RCC 7860 (cell line): ENCODE measurements at places on chromosomes 12 and 14.

DNA sequence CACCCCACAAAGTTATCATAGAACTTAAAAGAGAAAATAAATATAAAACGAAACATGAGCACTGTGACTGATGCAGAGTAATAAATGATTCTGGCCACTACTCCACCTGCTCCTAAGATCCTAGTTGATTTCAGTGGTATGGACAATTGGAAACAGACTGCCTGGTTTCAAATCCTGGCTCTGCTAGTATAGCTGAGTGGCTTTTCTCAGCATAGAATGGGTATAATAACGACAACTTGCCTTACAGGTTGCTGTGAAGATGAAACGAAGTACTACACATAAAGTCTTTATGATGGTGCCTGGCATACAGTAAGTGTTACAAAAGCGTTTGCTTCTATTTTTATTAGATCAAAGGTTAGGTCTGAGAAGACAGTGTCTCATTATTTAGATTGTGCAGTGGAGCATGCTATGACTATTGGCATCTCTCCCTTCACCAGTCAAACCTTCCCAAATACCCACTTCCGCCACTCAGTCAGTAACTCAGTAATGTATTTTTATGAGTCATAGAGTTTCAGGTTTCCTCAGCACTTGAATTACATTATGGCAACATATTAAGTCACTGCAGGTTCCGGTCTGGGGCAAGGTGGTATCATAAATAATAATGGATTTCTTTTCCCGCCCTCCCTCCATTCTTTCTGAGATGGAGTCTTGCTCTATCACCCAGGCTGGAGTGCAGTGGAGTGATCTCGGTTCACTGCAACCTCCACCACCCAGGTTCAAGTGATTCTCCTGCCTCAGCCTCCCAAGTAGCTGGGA is 29.7 kb upstream of the NR2C1 start:
- DNase-seq: peak; percentile 97

- no peak for DNase-seq
These were observed 1.5 kb upstream of the FBRSL1 start for GRCh38 chr12:132488127-132489077.

- peak; percentile 50 for DNase-seq
These were observed 46.0 kb downstream of the SH2B3 start for GRCh38 chr12:111451649-111452129.

DNA sequence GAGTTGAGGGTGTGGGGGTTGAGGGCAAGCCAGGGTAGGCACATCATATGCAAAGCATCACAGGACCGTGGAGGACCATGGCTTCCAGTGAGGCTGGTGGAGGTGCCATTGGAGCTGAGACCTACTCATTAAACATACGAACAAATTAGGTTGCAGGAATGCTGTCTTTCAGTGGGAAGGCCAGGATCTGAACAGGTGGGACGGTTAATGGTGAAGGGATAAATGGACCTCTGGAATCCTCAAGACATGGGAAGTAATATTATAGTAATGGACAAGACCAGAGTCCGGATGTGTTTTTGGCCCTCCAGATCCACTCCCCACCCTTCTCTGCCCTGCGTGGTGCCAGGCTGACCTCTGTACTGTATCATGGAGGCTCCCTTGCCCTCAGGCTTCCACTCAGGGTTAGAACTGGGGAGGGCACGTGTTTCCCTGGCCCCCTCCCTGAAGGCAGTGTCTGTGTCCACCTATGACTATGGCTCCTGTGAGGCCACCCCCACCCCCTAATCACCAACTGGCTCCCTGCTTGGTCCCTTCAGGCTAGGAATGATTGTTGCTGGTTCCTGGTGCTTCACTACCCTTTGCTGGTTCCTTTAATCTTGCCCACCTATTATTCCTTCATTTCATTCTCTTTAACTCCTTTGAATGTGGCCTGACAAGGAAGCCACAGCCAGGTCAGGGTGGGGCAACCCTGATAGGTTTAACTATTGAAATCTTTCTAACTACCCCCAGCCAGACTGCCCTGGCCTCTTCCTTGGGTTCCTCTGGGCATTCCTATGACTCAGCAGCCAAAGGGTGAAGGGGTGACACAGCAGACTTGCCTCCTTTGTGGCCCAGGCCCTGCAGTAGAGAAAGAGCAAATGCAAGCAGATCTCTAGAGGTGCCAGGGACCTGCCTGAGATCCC is 10.7 kb downstream of the DHRS2 start:
- peak; percentile 10 for DNase-seq

- DNase-seq: no peak
These were observed 168.7 kb upstream of the PDZRN4 start for GRCh38 chr12:41019461-41019860.

DNA sequence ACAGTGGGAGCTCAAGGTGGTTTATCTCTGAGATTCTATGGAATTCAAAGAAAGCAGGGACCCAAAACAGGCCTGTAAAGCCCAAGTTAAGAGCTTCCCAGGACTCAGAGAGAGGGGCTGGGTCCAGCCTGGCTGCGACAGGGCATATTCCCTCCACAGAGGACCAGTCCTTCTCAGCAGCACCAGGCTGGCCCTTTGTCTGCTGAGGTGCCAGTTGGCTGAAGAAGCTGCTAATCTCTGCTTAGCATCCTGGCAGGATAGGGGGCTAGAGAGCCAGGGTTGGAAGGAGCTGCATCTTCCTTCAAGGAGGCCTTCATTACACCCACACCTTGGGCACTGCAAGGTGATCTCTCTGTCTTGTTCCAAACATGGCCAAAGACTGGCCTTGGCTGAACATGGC is 68.3 kb upstream of the TUNAR start:
- DNase-seq: no peak

- no peak for DNase-seq
These were observed 87.8 kb downstream of the KNTC1 start for GRCh38 chr12:122614839-122615238.

- no peak for DNase-seq
These were observed 18.1 kb downstream of the JAG2 start for GRCh38 chr14:105150368-105151083.

DNA sequence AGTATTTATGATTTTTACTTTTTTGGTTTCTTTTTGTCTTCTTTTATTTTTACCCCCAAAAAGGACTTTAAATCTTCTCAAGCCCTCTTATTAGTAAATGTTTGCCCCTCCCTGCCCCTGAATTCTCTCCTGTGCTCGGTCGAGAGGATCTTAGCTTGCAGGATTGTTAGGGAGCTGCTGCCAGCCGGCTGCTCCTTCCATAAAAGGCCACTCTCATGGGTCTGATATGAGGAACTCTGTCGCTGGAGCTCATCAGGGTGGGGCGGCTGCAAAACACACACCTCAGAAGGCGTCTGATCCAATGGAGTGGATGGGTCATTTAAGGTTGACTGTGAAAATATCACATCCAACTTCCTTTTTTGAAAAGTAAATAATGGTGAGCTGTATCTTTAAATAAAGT is 8.5 kb downstream of the LTBR start:
- no peak for DNase-seq

DNA sequence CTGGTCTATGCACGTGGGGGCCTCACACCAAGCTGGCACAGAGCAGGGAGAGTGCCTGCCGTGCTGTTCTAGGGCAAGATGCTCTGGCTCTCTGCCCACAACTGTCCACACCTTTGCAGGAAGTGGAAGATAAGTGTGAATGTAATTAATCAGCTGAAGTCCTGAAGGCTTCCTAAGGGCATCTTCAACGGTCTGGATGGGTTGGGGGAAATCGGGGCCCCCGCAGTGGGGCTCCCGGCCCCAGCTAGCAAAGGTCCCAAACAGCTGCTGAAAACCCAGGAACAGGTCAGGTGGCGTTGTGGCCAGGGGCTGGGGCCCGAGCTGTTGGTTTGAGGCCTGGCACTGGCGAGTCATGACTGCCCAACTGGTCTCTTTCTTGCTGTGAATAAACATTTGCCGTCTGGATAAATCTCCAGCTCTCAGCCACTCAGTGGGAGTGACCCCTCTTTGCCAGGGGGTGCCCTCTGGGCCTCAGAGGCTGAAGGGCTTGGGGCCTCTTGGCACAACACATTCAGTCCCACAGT is 6.7 kb upstream of the SLC25A29 start:
- no peak for DNase-seq

DNA sequence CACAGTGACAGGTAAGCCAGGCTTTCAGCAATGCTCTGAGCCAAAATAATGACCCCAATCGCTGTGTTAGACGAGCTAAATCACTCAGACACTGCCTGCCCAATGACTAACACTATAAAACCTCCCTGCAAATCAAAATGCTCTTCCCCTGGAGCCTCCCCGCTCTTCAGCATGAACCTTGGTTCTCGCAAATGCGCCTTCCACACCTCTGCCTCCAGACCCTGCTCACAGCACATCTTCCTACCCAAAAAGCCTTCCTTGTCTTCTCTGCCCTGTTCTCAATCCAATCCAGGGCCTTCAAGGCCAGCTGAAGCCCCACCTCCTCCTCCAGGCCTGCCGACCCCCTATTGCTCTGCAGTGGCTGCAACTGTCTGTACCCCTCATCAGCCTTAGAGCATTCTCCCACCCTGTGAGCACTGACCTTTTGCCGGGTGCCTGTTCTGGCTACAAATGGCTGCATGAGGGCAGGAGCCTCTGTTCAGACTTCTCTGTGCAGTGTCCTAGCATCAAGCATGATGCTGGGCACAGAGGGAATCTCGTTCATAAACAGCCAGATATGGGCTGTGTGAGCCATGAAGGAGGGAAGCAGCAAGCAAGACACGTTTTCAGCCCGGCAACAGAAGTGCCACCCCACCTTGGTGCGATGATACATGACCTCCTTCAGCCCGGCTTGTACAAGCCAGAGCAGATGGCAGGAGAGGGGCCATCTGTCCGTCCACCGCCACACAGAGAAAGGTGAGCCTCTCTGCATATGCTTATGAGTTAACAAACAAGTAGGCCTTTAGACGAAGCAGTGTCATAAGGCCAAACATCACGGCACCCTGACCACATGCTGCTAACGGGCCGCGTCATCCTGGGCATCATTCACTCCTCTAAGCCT is 64.5 kb upstream of the DDX11 start:
- DNase-seq: no peak

DNA sequence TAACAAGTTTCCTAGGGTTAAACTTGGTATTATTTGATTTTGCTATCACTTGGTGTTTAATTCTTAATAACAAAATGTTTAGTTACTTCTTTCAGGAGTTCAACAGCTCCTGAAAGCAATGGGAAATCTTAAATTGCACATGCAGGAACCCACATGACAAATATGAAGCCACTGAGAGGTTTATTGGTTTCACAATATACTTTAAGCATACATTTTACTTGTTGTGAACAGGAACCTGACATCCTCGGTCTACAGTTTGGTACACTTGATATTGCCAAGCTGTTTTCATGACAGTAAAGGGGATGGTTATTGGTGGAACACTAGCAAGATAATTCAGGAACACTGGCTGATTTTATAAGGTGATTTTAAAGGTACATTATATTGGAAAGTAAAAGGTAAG is 46.2 kb downstream of the SLC38A1 start:
- no peak for DNase-seq

DNA sequence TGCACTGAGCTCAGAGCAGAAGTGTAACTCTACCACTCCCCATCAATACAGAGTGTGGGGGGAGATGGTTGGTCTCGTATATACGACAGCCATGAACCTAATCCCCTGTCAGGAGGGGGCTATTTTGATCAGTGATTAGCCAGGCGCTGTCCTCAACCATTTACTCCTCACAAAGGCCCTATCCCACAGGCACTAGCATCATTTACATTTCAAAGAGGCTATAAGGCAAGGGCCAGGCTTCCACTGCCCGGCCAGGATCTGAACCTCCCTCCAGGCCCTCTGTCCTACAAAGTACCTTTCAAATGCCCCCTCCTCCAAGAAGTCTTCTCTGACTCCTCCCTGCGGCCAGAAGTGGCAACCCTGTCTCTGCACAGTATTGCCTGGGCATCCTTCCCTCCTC is 74.7 kb downstream of the ITPK1 start:
- DNase-seq: no peak

- DNase-seq: no peak
These were observed 2.9 kb upstream of the CMAS start for GRCh38 chr12:22042976-22043669.

- no peak for DNase-seq
These were observed 90.9 kb upstream of the DCN start for GRCh38 chr12:91273560-91273959.

DNA sequence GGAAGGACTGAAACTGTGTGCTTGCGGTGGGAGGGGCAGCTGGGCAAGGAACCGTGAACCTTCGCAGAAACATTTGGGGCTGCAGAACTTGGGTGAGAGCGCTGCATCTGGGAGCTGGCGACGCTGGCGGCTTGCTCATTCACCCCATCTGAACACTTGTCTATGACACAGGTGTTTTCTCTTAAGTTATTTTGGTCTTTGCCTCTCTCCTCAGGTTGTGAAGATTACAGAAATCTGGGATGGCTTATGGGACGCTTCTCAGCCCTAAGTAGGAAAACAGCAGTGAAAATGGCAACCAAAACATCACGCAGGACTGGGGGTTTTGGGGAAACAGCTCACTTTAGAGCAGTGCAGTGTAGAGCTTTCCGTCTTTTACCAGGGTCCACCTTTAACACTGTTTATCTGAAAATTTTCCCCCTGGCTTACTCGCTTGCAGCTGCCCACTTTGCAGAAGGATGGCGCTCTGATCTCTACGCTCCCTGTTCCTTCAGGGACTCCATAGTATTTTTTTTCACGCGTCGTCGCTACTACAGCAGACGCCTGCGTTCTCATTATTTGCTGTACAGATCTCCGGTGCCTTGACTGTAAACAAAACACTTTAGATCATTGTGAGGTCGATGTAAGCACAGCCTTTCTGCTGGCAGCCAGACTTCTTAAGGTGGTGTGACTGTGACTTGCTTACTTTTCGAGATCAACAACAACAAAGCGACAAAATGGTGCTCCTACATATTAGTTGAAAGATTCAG is 2.7 kb upstream of the CDKN1B start:
- DNase-seq: no peak

GRCh38 chr12:71300772-71301675 is 138.6 kb upstream of the LGR5 start:
- no peak for DNase-seq

DNA sequence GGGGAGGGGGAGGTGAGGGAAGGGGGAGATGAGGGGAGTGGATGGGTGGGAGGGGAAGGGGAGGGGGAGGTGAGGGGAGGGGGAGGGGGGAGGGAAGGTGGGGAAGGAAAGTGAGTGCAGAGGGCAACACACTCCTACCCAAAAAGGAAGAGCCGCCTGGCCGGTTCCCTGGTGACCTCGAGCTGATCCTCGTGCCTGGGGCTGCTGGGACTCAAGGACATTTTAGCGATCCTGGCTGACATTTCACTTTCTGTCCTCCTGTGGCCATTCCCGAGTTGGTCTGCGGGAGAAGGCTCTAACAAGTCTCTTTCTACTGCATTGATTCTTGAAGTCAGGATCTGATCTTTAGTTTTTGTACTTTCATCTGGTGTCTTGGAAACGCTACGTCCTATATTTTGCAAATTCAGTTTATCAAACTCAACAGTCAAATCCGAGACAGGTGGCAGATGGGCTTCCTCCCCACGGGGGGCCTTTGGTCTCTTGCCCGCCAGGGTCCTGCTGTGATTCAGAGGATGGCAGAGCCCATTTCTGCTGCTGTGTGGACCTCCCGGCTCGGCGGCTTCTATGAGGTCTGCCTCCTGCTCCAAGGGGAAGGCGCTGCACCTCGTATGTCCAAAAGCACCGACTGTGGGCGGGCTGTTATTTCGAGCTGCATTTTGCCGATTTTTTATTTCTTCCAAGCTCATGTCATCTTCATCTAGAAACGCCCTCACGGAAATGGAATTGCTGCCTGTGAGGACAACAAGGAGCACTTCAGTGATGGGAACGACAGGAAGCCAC is 19.1 kb downstream of the PGAM5 start:
- DNase-seq: no peak
